NCI-H1436 treated with DMSO at 0.1 percent for 48 hours (cell line): ENCODE measurements at places on chromosomes 11 and 22.
A peak's percentile ranks its signal among the peaks of the same experiment; 100 is the strongest.

GRCh38 chr11:11243590-11244469 is 109.2 kb downstream of the CSNK2A3 start:
- DNase-seq = peak; percentile 26

- no peak for DNase-seq
Measured at GRCh38 chr11:19923626-19924025, 211.0 kb downstream of the NAV2 start.

- DNase-seq = no peak
Measured at GRCh38 chr11:9643751-9644150, 20.1 kb upstream of the SWAP70 start.

- DNase-seq = no peak
Measured at GRCh38 chr22:46941968-46942798, 179.7 kb downstream of the TBC1D22A start.

DNA sequence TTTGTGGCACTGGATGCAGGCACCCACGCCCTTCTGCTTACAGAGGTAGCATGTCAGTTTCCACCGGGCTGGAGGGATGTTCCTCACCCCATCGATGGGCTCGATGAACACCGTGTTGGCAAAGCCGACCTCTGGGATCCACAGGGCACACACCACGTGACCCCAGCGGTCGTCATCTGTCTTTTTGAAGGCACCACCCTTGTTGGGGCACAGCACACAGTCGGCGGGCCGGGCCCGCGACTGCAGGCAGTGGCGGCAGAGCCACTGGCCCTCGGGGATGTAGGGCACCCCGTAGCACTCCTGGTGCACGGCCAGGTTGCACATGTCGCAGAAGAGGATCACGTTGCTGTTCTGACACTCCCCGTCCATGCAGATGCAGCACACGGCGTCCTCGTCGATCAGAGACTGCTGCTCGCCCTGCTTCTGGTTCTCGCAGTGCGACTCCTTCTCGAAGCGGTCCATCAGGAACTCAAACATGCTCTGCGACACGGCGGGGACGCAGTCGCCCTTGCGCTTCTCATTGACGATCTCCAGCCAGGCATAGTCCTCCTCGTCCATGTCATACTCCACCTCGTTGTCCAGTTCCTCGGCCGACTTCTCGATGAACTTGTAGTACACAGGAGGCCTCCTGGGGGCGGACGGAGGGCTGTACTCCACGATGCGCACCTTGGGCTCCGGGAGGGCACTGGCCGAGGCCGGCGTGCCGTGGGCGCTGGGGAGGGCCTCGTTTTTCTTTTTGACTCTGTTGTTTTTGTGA is 4.2 kb downstream of the BRD1 start:
- DNase-seq = no peak

DNA sequence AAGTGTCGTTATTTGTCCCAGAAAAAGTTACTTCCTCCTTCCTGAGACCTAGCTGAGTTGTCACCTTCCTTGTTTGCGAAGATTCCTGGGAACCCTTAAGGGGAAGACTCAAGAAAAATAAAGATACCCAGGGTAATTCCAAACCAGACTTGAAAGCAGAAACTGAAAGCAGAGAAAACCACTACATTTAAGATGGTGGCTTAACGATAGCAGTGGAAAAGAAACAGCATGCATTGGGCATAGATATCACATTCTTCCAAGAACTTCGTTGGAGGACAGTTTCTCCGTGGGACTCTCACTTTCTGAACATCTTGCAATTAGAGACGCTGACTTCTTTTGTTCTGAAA is 89.1 kb downstream of the FAM76B start:
- no peak for DNase-seq

- no peak for DNase-seq
Measured at GRCh38 chr11:130527636-130528297, 79.3 kb downstream of the ADAMTS15 start.

- DNase-seq = no peak
Measured at GRCh38 chr11:128828350-128828749, 38.7 kb downstream of the KCNJ1 start.

GRCh38 chr11:92826136-92826535 is 143.3 kb upstream of the MTNR1B start:
- DNase-seq = no peak

- no peak for DNase-seq
Measured at GRCh38 chr11:129427816-129428406, 52.3 kb downstream of the BARX2 start.

- no peak for DNase-seq
Measured at GRCh38 chr11:20835561-20835960, 166.2 kb downstream of the NELL1 start.

- no peak for DNase-seq
Measured at GRCh38 chr11:9230296-9230695, 34.9 kb downstream of the DENND5A start.

GRCh38 chr11:14190992-14191778 is 167.8 kb downstream of the RRAS2 start:
- DNase-seq = no peak
